ENCODE measurements at places on chromosomes 13 and 19.
A peak's percentile ranks its signal among the peaks of the same experiment; 100 is the strongest.

- no peak for DNase-seq
Observed at GRCh38 chr19:51078731-51079130, 4.0 kb downstream of the KLK14 start.

GRCh38 chr19:46173886-46174480 lies 25.9 kb downstream of the IGFL2 start:
- DNase-seq = no peak

DNA sequence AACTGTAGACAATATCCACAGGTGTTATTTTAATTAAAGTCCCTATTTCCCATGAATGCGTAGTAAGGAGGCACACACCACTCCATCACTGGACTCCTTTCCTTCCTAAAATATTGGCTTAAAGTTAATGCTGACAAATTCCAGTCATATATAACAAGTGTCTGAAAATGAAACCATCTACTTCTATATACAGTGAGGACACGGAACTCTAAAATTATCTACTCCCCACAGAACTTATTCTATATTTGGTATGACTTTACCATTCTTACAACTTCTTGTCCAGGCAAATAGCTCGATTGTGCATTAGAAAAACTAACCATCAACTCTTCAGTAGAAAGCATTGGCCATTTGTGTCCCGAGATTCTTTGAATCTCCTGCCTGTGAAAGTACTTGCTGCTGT lies 1560.2 kb downstream of the EFNB2 start:
- no peak for DNase-seq

- no peak for DNase-seq
Observed at GRCh38 chr19:42249149-42249750, 5.7 kb downstream of the ERF start.

GRCh38 chr13:110266431-110266809 lies 40.5 kb downstream of the COL4A1 start:
- DNase-seq = no peak

DNA sequence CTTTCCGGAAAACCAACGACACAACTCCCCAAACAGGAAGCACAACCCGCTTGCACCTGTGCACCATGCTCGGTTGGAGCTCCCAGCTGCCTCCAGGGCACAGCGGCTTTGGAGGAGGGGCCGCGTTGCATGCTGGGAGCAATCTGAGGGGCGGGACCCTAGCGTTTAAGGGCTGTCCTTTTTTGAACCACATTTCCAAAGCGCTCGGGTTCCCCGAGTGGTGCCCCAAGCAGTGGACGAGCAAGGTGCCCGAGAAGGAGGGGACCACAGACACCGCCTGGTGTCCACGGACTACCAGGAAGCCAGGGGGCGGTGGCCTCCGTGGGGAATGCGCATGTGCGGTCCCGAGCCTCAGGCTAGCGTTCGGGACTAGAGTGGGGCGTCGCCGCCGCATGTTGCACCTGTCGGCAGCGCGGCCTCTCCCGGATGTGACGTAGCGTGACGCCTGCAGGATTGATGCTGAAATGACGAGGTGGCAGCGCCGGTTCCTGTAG lies 11.9 kb upstream of the ZNF57 start:
- DNase-seq = no peak

DNA sequence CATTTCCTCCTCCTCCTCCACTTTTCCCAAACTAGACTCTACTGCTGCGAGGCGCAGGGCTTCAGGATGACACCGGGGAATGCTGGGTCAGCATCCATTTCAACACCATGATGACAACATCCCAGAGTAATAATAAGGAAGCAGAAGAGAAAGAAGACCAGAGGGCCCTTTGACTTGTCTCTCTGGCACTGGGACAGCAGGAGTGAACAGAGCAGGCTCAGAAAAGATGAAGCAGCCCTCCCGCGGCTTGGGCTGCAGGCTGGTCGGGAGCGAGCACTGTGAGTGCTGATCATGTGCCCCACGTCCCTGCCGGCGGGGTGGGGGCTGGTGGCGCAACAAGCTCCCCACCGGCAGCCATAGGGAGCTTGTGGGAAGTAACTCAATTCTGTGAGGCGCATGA lies 30.5 kb downstream of the RANBP3 start:
- peak; percentile 78 for DNase-seq
